NCI-H2171 treated with DMSO at 0.1 percent for 48 hours (cell line): ENCODE measurements at places on chromosomes 3 and 15.

DNA sequence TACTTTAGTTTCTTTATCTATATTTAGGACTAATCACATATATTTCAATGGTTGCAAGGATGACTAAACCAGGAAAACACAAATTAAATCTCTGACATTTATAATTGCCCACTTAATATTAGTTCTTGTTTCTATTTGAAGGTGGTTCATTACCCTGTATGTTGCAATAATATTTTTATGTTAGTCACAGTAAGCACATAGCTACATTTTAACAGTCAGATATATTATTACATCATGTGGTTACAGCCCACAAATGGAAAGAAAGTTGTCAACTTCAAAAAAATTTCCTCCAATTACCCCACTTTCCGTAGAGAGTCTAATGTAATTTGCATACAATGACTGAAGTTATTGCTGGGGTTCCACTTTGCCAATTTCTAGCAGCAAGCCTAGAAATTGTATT is 114.6 kb downstream of the TUSC7 start:
- DNase-seq = no peak

DNA sequence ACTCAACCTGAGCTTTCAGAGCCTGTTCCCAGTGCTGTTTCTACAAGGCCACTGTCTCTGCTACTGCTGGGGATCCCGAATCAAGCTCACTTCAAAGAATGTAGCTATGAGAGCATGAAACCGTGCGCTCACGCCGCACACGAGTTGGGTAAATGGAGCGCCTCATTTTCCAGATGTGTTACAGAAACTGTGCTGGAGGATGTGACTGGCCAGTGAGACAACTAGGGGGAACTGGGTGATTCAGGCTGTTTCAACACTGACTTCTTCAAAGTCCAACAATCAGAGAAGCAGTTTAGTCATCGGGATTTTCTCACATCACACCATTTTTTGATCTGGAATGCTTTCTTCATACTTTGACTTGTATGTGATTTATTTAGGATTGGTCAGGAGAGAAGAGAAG is 3.5 kb downstream of the ZNF710 start:
- no peak for DNase-seq

- no peak for DNase-seq
Measured at GRCh38 chr3:100966049-100966491, 27.2 kb downstream of the ABI3BP start.

DNA sequence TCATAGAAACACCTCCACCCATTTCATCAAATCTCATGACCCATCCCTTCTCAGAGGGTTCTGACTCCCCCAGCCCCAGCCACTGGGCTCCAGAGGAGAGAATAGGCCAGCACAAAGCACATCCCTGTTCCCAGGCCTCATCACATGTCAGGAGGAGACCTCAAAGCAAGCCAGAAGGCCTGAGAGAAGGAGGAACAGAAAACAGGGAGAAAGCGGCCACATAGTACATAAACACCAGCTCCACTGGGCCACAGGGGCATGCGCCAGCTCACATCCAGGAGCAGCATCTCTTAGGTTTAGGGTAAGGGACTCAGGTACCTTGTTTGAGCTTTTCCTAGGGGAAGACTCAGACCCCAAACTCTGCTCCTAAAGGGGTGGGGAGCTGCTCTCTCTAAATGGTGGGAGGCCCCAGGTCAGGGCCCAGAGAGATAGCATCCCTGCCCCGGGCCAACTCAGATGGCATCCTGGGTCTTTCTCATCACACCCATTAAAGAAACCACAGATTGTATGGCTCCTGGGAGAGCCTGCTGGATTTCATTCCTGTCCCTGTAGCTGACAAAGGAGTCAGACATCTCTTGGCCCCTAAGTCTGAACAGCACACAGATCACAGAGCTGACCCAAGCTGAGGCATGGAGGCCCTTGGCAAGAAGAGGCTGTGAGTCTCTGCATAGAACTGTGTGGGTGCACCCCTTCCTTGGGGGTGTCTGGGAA is 2.5 kb downstream of the SHF start:
- no peak for DNase-seq

- no peak for DNase-seq
Measured at GRCh38 chr3:172582712-172583111, 59.5 kb upstream of the TNFSF10 start.
